T-helper 9 cell (primary cell): ENCODE measurements at places on chromosomes 6 and 20.
A peak's percentile ranks its signal among the peaks of the same experiment; 100 is the strongest.

DNA sequence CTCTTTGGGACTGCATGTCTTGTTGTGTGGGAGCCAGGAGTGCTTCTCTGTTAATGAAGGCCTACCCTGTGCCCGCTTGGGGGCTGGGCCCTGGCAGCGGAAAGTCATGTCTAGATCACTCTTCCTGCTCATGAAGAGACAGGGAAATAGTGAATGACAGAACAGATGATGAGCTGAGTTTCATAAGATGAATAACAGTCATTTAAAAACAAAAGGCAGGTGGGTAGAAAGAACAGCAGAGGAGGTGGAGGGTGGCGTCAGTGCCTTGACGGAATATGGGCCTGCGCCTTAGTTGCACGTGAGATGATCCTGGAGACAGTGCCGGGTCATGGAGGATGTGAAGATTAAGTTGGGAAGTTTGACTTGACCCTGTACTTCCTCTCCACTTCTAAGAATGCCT is 85.5 kb downstream of the ARID1B start:
- DNase-seq = no peak

DNA sequence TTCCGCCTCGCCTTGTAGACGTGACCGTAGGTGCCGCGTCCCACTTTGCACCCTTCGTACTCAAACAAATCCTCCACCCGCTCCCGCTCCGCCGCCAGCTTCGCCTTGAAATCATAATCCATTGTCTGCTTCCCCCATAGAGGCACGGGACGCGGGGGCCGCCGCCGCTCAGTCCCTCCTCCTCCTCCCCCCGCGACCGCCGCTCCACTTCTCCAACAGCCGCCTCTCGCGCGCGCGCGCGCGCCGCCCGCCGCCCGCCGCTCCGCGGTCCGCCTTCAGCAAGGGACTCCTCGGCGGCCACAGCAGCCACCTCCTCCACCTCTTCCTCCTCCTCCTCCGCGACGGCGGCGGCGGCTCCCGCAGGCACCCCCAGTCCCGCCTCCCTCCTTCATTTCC is 256 bp downstream of the CDK19 start:
- no peak for DNase-seq

DNA sequence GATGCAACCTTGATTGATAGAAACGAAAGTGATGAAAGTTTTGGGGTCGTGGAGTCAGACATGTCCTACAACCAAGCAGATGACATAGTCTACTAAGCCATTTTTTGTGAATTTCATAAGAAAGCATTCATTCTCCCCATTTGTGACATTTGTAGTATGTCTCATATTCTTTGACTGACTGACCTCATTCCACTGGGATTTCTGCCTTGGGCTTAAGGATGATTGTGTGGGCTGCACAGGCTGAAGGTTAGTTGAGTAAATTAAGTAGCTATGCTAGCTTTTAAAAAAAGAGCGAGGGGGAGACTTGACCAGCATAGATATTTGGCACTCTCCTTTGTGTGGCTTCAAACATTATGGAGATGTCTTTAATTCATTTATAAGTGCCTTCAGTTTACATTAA is 28.9 kb downstream of the STMND1 start:
- no peak for DNase-seq

DNA sequence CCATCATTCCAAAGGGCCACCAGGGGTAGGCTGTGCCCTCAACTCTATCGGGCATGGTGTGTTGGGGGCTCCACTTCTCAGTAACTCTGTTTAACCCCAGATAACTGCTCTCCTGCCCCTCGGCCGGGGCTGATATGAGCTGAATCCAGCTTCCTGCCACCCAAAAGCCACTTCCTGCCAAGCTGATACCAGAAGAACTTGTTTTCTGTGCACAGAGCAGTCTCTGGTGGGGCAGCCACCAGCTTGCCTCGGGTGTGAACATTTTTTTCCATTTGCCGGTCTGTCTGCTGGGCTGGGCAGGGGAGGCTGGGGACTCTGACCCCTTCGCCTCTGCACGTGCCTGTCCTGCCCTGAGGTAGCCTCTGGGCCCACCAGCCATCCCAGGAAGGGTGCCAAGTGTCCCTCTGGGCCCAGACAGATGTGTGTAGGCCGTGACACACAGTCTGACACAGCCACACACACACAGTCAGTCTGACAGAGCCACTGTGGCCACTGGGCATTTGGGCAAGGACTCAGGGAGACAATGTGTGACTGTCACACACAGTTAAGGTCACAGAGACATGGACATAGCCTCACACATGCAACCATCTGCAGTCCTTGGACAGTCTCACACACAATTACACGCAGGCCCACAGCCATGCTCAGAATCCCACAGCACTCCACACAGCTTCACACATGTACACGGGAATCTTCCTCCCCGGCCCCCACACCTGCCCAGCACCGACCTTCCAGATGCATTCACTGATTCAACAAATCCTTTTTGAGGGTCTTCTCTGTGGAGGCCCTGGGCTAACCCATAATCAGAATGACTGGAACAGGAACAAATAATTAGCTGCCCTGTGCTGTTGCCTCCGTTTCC is 45.1 kb downstream of the NOL4L start:
- peak; percentile 52 for DNase-seq

DNA sequence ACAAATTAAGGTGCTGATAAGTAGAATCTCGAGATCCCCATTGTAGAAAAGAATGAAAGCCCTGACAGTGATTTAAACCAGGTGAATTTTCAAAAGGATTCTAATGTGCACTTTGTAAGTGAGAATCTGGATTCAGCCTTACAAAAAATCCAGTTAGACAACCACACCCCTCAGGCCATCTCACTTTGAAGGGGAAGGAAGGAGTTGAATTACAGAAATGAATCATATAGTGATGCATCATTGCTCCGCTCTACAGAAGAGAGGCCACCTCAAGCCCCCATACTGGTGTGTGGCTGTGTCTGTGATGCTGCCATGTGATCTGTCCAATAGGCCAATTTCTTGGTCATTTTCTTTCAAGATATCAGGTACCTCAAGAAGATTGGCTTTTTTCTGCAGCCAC is 85.5 kb upstream of the NT5E start:
- no peak for DNase-seq

- DNase-seq = no peak
Observed at GRCh38 chr20:676315-676937, 824 bp upstream of the SCRT2 start.

DNA sequence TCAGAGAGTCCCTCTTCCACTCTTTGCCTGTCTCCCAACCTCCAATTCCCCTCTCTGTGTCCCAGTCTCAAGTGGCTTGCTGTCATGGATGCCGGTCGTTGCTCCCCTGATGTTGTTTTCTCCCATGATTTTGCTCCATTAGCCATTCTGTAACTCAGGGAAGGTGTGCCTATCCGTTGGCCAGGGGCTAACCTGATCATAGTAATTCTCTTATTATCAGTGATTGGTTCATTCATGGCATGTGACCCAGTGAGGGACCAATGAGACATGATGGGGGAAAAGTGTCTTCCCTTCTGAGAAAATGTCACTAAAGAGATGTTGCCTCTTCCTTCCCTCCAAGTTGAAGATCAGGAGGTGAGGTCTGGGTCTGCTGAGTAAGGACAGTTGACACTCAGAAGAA is 214.5 kb downstream of the FARS2 start:
- no peak for DNase-seq

- DNase-seq = no peak
Observed at GRCh38 chr6:140393665-140394540, 1019.5 kb upstream of the CITED2 start.

DNA sequence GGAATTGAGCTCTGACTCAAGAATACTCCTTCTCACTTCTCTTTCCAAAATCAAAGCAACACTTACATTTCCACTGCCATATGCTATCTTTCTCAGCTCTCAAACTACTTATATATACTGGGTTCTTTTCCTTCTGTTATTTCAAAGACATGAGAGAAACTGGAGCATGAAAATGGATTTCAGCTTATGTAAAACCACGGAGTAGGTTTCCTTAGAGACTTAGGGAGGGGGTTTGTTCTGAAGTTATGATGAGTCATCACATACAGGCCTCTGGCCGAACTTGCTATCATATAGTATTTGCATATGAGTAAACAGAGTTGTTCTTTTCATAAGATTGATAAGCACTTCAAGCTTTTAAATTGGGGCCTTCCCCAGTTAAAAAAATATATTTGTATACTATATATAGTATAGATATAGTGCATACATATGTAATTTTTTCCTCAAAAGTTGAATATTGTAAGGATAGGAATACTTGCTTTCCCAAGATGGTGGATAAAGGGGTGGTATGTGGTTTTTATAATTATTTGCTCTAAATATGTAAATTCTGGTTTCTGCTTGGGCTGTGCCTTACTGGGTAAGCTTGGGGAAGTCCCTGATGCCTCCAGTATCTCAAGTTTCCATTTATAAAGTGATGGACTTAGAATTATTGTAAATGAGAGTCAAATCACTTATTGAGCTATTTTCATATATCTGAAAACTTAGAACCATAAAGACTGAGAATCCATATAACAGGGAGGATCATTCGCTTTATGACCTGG is 273.9 kb downstream of the RFPL4B start:
- no peak for DNase-seq

GRCh38 chr6:117072134-117072533 is 193.2 kb upstream of the VGLL2 start:
- no peak for DNase-seq
